Tracheal epithelial cell (primary cell): ENCODE measurements at places on chromosomes 3 and 15. TPM values are rescaled to one million over a fixed set of nuclear protein-coding genes. Genes with fewer than 3 reads are reported as not detected.

SIAH2 gene
- total RNA-seq = 55.6 and 102 TPM in 2 replicates

ZMYND10 gene
- 0.24 and 1.9 TPM in 2 replicates for total RNA-seq

GCNT3 gene
- total RNA-seq = 5.3 and 10.4 TPM in 2 replicates

CNOT10 gene
- 19.3 and 24.5 TPM in 2 replicates for total RNA-seq

KATNBL1 gene
- 43.6 and 53.3 TPM in 2 replicates for total RNA-seq

CKMT1B gene
- 10.4 and 11.8 TPM in 2 replicates for total RNA-seq

SCN11A gene
- under 0.01 TPM in 1 of 2 replicates, not detected in the other for total RNA-seq

EIF3J gene
- total RNA-seq = 55.4 and 58.8 TPM in 2 replicates

OIP5 gene
- 1.1 and 1.7 TPM in 2 replicates for total RNA-seq

GOLGA8T gene
- total RNA-seq = not detected in 2 replicates

CDCP1 gene
- 52.0 and 107 TPM in 2 replicates for total RNA-seq

NANOGP8 gene
- total RNA-seq = 0.24 TPM in 1 of 2 replicates, not detected in the other

TMEM207 gene
- total RNA-seq = not detected in 2 replicates

SENP8 gene
- 1.7 and 3.2 TPM in 2 replicates for total RNA-seq

PIERCE2 gene
- 1.7 and 4.9 TPM in 2 replicates for total RNA-seq

FOXB1 gene
- not detected in 2 replicates for total RNA-seq

STRA6 gene
- 0.96 TPM in 1 of 2 replicates, not detected in the other for total RNA-seq

C15orf39 gene
- 2.6 and 5.1 TPM in 2 replicates for total RNA-seq

CACNA2D3 gene
- 0.48 TPM in 1 of 2 replicates, not detected in the other for total RNA-seq

DNAH12 gene
- under 0.01 TPM in 2 replicates for total RNA-seq

SLC51A gene
- total RNA-seq = 0.24 TPM in 1 of 2 replicates, not detected in the other

CCDC13 gene
- under 0.01 and 0.64 TPM in 2 replicates for total RNA-seq

TICRR gene
- 0.21 and 1.4 TPM in 2 replicates for total RNA-seq

FNDC3B gene
- 33.9 and 61.2 TPM in 2 replicates for total RNA-seq

GNAT1 gene
- 0.43 TPM in 1 of 2 replicates, not detected in the other for total RNA-seq

MEX3B gene
- 0.64 and 3.4 TPM in 2 replicates for total RNA-seq

GATM gene
- 2.6 and 4.1 TPM in 2 replicates for total RNA-seq

IQCH gene
- 1.7 and 2.7 TPM in 2 replicates for total RNA-seq

KCNH8 gene
- total RNA-seq = not detected in 2 replicates

GPR62 gene
- total RNA-seq = not detected in 2 replicates

IRAK2 gene
- total RNA-seq = 4.7 and 40.7 TPM in 2 replicates

STRIT1 gene
- not detected in 2 replicates for total RNA-seq

KBTBD13 gene
- under 0.01 TPM in 1 of 2 replicates, not detected in the other for total RNA-seq

THRB gene
- total RNA-seq = 5.1 and 10.0 TPM in 2 replicates

SLC28A1 gene
- not detected in 2 replicates for total RNA-seq
